ENCODE measurements at places on chromosomes 16 and 17.

- no peak for DNase-seq
Measured at GRCh38 chr16:50079397-50080140, 13.8 kb downstream of the HEATR3 start.

DNA sequence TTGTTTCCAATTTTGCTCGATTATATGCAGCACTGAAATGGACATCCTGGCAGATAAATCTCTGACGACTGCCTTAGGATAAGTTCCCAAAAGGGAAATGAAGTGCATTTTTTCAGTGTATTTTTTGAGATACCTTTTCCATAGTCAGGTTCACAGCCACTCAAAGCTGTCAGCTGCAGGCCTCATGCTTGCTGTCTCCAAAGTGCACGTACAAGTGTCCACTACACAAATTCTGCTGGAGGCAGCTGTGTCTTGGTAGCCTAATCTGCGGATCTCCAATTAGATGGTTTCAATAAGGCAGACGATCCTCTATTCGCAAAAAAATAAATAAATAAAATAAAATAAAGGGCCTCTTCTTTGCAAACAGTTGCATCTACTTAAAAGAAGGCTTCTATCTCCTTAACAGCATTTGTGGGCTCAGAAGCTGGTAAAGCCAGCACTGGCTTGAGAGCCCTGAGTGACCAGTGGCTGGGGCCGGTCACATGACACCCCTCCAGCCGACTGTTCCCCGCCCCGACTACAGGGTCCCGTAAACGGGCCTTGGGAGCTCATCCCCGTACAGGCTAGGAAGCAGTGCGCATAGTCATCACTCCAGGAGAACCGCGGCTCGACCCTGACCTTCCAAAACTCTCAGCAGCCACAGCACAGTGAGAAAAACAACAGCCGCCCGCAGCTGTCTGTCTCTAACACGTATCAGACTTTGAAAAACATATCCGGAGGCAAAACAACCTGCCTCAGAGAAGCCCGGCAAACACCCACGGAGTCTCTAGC, 18.8 kb downstream of the RPH3AL start:
- no peak for DNase-seq

DNA sequence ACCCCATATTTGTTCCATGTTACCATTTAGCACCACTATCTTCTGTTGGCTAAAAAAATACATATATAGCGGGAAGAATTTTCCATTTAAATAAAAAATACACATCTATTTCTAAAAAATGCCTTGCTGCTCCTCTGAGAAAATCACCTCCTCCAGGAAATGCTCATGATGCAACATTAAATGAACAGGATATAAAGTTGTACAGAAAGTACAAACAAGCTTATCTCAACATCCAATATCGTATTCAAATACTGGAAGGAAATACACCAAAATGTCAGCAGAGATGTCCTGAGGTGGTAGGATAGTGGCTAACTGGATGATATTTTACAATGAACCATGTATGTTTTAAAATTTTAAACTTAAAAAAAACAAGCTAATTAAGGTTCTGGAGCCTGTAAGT, 21.3 kb downstream of the GNA13 start:
- DNase-seq: no peak

GRCh38 chr17:48787828-48788227, 29.2 kb downstream of the TTLL6 start:
- no peak for DNase-seq

- no peak for DNase-seq
Measured at GRCh38 chr17:7993972-7994589, 8.3 kb upstream of the GUCY2D start.

DNA sequence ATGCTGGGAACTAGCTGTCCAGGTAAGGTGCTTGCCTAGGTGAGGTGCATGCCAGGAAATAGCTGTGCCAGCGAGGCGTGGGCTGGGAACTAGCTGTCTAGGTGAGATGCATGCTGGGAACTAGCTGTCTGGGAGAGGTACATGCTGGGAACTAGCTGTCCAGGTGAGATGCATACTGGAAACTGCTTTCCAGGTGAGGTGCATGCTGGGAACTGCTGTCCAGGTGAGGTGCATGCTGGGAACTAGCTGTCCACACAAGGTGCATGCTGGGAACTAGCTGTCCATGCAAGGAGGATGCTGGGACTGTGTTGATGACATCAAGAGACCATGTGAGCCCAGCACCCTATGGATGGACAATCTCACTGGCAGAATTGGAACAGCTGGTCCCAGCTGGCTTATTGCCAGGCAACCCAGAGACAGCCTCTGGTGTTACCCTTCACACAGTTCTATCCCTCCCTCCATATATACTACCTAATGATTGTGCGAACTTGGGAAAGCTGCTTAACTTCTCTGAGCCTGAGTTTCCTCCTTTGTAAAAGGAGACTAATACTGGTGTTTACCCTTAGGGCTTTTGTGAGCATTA, 479.9 kb upstream of the RBFOX1 start:
- no peak for DNase-seq

DNA sequence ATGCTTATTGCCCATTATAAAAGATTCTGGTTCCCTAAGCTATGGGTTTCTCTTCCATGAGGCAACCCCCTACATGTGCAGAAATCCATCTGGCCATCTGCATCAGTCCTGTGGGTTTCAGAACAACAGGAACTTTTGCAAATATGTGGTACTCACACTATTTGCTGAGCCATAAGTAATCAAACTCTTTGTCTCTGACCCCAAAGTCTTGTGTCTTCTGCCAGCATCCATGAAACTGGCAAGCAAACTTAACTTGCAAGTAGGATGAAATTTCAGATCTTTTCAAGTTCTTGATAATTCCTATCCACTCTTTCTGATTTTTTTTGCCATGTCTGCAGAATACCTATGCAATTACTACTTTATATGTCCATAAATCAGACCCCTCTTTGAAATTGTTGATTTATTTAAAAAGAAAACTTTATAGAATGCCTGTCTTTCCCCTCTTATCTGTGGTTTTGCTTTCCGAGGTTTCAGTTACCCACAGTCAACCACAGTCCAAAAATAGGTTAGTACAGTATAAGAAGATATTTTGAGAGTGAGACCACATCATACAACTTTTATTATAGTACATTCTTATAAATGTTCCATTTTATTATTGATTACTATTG, 158.4 kb upstream of the IRX3 start:
- no peak for DNase-seq

DNA sequence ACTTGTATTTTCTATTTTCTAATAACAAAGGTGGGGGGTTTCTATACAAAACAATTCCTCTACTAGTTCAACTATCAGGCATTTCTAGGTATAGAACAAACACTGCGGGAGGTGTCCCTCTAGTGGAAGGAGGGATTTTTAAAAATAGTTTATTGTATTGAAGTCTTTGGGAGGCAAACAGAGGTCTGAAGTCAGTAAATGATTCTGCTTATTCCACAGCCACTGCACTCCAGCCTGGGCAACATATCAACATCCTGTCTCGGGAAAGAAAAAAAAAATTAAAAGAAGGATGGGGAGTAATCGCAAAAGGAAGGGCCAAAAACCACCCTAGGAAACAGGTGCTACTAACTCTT, 648 bp upstream of the ERCC4 start:
- no peak for DNase-seq

GRCh38 chr16:13269905-13270528, 368.6 kb downstream of the SHISA9 start:
- no peak for DNase-seq

- no peak for DNase-seq
Measured at GRCh38 chr17:77492446-77493237, 351.9 kb downstream of the SEC14L1 start.

- DNase-seq: peak; percentile 12
Measured at GRCh38 chr17:10875984-10876555, 38.2 kb upstream of the PIRT start.

GRCh38 chr17:2635675-2636074, 42.2 kb downstream of the PAFAH1B1 start:
- DNase-seq: no peak

- DNase-seq: peak; percentile 58
Measured at GRCh38 chr16:89602273-89602951, 11.0 kb upstream of the DPEP1 start.

- no peak for DNase-seq
Measured at GRCh38 chr17:80277751-80278671, 17.4 kb downstream of the RNF213 start.

DNA sequence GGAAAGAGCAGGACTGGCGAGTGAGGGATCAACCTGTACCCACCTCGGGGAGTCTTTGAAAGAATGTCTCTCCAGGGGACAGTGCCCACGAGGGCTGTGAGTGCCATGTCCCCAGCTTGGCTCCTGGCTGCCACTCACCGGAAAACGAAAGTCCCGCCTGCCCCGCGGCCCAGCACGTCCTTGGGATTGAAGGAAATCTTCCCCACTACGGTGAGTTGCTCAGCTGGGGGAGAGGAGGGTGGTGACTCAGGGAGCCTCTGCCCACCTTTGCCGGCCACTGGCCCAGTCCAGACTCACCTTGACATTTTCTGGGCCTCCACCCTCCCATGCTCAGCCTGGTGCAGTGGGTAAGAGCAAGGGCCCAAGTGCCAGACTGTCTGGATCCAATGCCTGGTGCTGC, 17.1 kb downstream of the PLK1 start:
- DNase-seq: no peak

- no peak for DNase-seq
Measured at GRCh38 chr16:69762814-69763598, 874 bp downstream of the WWP2 start.

GRCh38 chr16:81142864-81143263, 46.7 kb upstream of the GCSH start:
- DNase-seq: no peak

GRCh38 chr17:14019186-14019956, 49.9 kb upstream of the COX10 start:
- peak; percentile 15 for DNase-seq

DNA sequence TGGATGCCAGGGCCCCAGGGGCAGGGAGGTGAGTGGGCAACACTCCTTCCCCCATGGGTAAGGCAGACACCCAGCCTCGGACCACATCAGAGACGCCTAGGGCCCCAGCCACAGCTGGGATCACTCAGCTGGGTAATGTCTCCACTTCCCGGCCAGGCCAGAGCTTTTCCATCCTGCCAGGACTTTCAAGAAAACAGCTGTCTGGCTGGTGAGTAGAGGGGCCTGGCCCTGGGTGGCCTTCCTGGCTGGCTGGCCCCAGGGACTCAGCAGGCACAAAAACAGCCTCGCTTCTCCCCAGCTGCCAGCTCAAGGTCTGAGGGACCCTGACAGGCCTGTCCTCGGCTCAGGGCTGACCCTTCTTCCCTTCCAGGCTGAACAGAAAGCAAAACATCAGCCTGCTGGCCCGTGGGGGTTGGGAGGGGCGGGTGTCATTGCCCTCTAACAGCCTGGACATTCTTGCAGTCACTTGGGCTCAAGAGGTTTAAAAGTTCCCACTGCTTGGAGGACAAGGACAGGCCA, 45.3 kb upstream of the JPH3 start:
- no peak for DNase-seq

DNA sequence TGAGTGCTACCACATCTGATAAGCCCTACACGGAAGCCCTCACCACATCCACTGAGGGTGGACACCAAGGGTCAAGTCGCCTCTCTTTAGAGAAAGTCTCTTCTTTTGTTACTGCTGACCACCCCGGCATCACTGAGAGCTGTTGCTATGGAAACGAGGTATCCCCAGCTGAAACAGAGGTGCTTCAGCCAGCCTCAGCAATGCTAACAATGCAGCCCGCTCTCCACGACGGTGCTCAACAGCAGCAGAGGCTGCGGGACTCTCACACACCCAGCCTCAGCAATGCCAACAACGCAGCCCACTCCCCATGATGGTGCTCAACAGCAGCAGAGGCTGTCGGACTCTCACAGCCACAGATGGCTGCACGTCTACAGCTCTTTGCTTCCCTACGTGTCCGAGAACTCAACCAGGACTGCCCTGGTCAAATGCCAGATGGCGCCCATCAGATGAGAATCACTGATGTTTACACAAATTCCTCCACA, 41.4 kb downstream of the VPS53 start:
- no peak for DNase-seq

DNA sequence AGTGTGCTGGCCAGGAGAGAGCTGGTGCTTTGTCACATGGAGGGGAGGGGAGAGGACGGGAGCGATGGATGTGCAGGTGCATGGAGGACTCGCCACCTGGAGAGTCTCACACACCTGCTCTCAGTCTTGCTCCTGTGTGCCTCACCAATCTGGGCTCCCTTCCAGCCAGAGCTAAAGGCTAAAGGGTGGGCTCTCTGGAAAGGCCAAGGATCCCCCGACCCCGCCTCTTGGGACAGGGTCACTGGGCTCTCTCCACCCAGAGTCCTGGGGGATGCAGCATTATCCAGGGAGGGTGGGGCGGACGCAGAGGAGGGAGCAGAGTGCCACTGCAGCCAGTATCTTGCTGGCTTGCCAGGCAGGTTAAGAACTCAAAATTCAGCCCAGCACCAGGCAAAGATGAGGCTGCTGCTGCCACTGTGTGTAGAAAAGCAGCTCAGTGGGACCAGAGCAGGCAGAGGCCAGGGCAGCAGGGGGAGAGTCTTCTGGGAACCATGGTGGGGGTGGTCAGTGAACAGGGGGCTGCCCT, 5.4 kb upstream of the STAT5B start:
- no peak for DNase-seq

- no peak for DNase-seq
Measured at GRCh38 chr16:67694611-67695010, 24.5 kb downstream of the GFOD2 start.

GRCh38 chr17:58153671-58154070, 5.5 kb downstream of the OR4D1 start:
- no peak for DNase-seq

- peak; percentile 21 for DNase-seq
Measured at GRCh38 chr17:9644910-9645751, at the start of gene USP43. Gene USP43 (plus strand): TSS chr17:9645517. CDS start chr17:9645633, 116 bp downstream.

- no peak for DNase-seq
Measured at GRCh38 chr17:77840513-77841165, 117.9 kb upstream of the TNRC6C start.

DNA sequence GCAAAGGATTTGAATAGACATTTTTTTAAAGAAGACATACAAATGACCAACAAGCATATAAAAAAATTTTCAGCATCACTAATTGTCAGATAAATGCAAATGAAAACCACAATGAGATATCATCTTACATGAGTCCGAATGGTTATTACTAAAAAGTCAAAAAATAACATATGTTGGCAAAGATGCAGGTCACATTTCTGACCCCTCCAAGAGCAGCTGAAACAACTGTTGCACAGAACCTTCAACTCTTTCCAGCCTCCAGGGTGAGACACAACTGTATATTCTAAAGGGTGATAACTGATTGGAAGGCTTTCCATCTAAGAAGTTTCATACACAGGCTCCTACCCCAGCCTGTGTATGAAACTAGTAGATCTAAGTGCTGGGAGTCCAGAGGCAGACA, 51.9 kb downstream of the SLFN5 start:
- no peak for DNase-seq

DNA sequence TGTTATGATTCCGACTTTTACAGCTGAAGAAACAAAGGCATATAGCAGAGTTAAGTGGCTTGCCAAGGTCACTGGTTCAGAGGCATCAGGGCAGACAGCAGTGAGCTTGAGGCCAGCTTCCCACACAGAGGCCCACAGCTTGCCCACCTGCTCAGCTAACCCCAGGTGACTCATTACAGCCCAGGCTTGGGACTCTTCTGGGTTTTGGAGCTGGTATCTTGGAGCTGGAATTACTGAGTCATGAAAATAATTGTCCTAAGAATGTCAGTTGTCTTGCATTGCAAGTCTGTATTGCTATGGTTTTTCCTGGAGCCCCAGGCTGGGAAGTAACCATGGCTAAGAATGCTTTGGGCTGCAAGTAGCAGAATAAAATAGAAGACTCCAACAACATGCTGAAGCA, 32.4 kb upstream of the IRX3 start:
- no peak for DNase-seq

All from activated T-cell treated with anti-CD3 and anti-CD28 coated beads for 48 hours (primary cell).